ENCODE measurements at places on chromosomes 12 and 14.
A peak's percentile ranks its signal among the peaks of the same experiment; 100 is the strongest.

GRCh38 chr12:120439646-120440247, 1.8 kb downstream of the COX6A1 start:
- DNase-seq: peak; percentile 74

DNA sequence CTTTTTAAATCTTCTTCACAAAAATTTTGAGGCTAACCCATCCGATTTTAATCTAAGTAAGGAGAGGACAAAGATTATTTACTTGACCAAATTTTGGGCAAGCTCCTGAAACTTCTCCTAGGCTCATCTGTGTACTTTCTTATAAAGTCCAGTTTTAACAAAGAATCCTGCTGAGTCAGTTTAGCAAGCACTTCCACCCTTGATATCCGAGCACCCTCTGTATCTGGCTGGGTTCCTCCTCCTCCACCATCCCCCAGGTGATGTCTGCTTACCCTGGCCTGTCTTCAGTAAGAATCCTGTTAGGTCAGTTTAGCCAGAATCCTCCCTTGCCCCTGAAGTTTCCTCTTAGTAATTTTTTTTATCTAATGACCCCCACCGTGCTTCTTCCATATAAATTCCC, 140.5 kb downstream of the PHLDA1 start:
- DNase-seq: no peak

DNA sequence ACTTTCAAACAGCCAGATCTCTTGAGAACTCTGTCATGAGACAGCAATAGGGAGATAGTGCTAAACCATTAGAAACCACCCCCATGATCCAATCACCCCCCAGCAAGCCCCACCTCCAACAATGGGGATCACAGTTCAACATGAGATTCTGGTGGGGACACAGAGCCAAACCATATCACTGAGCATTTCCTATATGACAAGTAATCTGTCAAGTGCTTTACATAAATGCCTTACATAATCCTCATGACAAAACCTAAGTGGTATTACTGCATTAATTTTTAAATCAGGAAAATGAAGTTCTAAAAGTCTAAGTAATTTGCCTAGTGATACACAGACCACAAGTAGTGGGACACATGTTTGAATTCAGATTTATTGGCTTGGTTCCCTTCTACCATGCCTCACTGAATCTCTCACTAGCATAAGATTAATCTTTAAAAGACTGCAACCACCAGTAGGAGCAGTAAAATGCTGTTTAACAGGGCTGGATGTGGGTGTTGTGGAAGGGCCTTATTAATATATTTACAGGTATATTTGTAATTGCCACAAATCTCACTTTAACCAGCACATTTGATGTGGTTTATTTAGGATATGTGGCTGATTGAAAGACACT, 323.1 kb upstream of the FBXO33 start:
- DNase-seq: no peak

GRCh38 chr14:75842551-75842950, 139.2 kb downstream of the TGFB3 start:
- no peak for DNase-seq

- no peak for DNase-seq
Observed at GRCh38 chr12:104307655-104308000, 4.1 kb downstream of the EID3 start.

- no peak for DNase-seq
Observed at GRCh38 chr14:22140633-22141032, 448.4 kb downstream of the DAD1 start.
